NCI-H446 treated with DMSO at 0.1 percent for 48 hours (cell line): ENCODE measurements at places on chromosomes 11 and 22.
A peak's percentile ranks its signal among the peaks of the same experiment; 100 is the strongest.

GRCh38 chr11:722346-722811 is 16.3 kb downstream of the EPS8L2 start:
- no peak for DNase-seq

GRCh38 chr11:13681446-13681845 is 13.0 kb downstream of the FAR1 start:
- no peak for DNase-seq

DNA sequence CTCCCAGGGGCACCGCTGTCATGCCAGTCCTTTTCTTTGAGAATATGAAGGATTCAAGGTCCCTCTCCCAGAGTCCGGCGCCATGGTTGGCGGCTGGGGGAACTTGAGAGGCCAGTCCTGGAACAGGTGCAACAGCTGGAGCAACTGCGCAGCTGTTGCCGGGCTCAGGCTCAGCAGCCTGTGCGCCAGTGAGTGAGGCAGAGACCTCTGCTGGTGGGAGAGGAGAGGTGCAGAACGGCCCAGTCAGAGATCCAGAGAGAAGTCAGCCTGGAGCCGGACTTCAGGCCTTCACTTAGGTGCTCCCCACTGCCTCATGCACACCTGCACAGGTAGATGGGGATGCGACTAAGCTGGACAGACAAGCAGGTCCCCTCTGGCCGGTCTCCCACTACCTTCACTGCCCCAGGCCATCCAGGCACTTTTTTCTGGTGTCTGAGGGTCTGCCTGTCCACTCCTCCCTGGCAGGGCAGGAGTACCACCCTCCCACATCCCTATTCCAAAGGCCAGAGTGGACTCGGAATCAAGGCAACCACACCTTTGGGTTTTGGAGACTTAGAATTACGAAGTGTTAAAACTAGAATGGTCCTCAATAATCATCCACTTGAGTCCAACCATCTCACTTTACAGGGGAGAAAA is 4.6 kb downstream of the CHRDL2 start:
- peak; percentile 6 for DNase-seq

- DNase-seq, result no peak
Measured at GRCh38 chr11:105899772-105900171, 122.3 kb downstream of the MSANTD4 start.

DNA sequence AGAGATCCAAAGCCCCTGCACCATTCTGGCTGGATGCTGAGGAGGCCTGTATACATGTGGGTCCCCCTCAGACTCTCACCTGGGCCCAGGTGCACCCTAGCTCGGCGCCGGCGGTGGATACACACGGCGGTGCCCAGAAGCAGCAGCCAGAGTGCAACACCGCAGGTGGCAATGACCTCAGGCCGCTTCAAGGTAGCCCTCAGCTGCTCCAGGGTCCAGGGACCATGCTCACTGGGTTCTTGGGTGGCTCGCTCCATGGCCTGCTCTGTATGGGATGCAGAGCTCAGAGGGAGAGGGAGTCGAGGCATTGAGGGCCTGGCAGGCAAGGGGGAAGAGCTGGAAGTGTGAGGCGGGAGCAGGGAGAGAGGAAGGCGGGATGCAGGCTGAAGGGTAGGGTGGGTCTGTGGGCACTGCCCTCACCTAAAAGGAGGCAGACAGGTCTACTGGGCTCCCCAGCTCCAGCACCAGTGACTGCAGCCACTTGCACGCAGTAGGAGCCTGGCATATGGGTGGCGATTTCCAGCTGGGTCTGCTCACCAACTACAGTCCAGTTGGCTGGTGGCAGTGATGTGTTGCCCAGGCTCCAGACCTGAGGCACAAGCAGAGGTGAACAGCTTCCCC is 3.8 kb downstream of the ROBO4 start:
- no peak for DNase-seq

GRCh38 chr22:46367707-46368191 is 32.2 kb downstream of the TRMU start:
- DNase-seq, result no peak

DNA sequence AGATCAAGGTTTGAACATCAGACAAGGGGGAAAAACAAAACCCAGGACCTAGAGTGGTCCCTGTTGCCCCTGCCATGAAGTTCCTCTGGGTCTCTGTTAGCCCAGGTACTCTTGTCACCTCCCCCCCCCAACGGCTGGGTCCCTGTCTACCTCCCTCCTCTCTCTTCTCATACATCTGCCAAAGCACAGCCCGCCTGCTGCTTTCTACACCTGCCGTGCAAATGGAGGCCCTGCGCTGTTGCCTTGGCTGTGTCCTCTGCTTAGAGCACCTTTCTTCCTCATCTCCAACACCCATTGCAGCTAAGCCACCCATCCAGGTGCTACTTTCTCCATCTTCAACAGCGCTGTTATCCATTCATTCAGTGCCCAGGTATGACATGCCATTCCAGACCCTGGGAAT is 99.2 kb downstream of the TP53I11 start:
- DNase-seq, result no peak

DNA sequence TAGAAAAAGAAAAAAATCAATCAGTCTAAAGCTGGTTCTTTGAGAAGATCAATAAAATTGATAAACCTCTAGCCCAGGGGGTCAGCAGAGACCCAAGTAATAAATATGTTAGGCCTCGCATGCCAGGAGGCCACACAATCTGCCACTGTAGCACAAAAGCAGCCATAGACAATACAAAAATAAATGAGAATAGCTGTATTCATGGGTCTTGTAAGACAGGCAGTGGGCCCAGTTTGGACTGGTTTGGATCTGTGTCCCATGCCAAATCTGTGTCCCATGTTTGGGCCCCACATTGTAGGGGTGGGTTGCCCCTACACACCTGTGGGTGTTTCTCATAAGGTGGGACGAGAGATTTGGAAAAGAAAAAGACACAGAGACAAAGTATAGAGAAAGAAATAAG is 6.6 kb upstream of the PLAAT4 start:
- no peak for DNase-seq

DNA sequence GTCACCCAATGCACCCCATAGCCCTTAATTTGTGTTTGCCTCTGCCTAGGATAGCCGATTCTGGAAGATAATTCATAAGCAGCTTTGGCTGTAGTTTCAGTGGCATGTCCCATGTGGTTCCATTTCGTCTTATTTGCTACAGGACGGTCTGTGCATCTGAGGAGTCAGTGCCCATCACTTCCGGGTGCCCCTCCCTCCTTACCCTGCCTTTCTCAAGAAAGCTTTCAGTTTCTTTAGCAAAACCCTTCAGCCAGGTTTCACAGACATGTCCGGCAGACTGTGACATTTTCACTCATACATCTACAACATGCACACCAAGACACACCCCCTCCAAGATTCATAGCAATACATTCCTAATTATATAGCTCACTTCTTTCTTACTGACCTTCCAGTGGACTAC is 14.3 kb downstream of the TP53AIP1 start:
- no peak for DNase-seq

- DNase-seq, result no peak
Measured at GRCh38 chr22:37599153-37599552, 9.5 kb upstream of the GGA1 start.

DNA sequence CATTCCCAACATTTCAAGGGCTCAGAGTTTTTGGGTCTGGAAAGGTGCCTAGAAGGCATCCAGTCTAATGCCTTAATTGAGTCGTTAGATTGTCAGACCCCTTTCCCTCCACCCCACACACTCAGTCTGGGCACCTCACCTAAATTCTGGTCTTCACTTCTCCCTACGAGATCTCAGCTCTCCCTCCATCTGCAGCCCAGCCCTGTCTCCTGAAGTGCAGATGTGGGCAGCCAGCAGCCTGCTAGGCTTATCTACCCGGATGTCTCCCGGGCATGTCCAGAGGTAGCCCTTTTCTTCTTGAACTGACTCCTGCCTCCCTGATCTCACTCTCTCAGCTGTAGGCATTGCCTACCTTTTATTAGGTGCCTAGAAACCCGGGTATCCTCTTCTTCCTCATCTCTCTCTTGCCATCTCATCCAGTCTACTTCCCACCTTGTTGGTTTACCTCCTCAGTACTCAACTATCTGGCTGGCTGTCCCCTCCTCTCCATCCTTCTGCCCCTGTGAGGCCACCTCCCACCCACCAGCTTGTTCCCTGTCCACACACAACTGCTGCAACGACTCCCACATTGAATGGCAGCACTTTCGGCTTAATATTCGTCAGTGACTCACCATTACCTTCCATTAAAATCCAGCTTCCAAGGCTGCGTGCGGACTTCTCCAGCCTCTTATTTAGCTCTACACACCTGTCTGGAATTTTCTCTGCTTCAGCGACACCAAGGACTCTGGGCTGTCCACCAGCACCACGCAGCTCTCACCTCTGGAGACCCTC is 6.2 kb downstream of the SEPTIN3 start:
- no peak for DNase-seq

DNA sequence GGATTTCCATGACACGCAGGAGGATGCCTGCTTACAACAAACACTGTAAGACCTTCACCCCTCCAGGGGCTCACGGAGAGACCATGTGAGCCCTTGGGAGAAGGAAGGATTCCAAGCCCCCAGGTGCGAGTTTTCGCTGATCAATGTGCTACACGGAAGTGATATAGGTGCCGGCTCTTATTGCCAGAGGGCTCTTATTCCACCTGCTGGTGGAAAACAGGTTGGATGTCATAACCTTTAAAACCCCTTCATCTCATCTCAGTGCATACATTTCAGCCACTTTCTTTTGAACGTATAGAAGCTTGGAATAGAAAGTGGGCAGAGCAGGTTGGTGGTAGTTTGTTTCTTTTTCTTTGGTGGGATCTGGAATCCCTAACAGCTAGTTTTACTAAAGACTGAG is 25.8 kb downstream of the LAYN start:
- no peak for DNase-seq

GRCh38 chr11:17157761-17158160 is 50.0 kb downstream of the PIK3C2A start:
- DNase-seq, result no peak

DNA sequence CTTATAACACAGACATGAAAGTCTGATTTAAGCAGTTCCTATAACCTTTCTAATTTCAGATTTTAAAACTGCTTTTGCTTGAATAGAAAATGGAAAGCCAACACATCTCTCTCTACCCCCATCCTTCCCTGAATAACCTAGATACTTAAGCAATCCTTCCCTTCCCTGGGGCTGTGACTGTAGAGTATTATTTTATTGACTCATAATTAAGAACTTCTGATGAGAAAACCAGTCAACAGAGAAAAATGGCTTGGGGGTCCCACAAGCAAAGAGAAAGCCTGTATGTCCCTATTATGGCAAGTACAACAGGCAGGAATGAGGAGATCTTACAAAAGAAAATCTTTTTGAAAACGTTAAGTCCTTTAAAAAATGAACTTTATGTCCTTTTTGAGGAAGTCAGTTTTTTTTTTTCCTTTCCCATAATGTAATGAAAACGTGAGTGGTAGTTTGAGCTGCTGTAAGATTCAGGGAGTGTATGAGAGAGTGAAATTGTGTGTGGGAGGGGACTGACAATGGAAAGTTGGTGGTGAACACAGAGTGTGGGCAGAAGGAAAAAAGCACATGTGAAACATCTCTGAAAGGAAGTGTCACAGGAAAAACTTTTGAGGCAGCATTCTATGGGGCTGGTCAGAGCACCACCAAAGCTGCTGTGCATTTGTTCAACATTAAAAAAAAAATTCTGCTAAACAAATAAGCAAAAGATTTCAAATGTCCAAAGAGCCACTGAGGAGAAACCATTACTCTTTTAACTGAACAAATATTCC is 154.6 kb downstream of the MAML2 start:
- no peak for DNase-seq

DNA sequence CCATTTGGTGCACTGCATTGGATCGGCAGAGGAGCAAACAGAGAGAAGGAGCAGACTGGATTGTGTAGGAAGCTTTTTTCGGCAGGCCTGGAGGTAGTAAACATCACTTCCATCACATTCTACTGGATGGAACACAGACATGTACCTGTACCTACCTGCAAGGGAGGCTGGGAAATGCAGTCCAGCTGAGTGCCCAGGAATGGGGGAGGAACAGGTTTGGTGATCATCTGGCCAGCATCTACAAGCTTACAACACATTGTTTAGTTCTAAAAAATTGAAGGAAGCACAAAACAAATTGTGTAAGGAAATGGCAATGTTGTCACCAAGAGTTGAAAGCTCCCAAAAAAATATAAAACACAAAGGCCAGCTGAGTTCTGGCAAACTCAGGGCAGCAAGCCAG is 19.1 kb downstream of the SMIM38 start:
- no peak for DNase-seq

DNA sequence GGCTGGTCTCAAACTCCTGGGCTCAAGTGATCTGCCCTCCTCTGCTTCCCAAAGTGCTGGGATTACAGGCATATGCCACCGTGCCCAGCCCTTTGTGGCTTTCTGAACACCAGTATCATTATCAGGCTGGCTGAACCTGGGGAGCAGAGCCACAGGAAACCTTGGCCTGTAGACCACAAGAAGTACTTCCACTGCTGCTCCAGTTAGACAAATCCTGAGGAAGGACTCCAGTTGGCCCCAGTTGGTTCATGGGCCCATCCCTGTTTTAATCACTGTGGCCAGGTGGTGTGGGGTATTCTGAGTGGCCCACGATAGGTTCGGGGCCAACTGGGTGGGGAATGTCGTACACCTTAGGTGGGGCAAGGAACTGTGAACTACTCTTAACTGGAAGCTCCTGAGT is 5.5 kb upstream of the DUSP18 start:
- no peak for DNase-seq

DNA sequence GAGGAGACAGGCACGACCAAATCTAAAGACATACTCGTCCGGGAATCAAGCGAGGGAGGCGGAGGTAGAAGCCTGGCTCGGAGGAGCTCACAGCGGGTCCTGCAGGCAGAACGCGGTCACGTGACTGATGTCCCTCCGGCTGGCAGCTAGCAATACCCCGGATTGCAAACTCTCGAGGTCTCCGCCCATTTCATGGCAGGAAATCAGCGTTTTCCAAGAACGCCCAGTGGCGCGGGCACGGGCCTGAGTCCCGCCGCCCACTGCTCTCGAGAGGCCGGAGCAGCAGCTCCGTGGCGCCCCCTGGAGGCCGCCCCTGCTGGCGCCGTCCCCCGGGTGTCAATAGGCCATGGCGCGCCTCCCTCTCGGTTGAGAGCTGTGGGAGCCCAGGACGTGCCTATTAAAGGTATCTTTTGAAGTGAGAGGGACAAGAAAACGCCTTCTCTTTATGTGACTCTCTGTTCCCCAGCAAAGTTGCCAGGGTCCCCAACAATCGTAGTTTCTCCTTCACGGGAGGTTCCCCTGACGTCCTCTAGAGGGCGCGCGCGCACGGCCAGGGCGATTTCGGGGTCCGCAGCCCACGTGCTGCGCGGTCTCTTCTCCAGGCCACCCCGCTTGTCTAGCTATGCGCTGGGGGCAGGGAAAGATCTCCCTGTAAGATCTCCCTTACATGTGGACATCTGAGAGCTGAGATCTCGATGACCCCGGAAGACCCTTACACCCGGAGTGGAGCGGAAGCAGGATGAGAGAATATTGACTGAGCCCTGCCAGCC is 37.3 kb upstream of the RBFOX2 start:
- DNase-seq, result peak; percentile 91
